Osteocyte (in vitro differentiated cells): ENCODE measurements at places on chromosomes 1 and 21. TPM values are rescaled to one million over a fixed set of nuclear protein-coding genes. Genes with fewer than 3 reads are reported as not detected.

Gene SLC16A1
- 58.7 and 60.0 TPM in 2 replicates for total RNA-seq

Gene CDA
- total RNA-seq: not detected in 2 replicates

Gene CXADR
- 0.05 and 0.11 TPM in 2 replicates for total RNA-seq

Gene PRAMEF1
- total RNA-seq: not detected in 2 replicates

Gene CLEC20A
- total RNA-seq: not detected in 2 replicates

Gene WNT2B
- 2.3 TPM in 2 replicates for total RNA-seq

Gene LRRC3
- total RNA-seq: 4.0 and 4.2 TPM in 2 replicates

Gene NGF
- 14.8 and 19.6 TPM in 2 replicates for total RNA-seq

Gene C1orf87
- total RNA-seq: 0.94 and 1.0 TPM in 2 replicates

Gene LRRC42
- 30.1 and 32.8 TPM in 2 replicates for total RNA-seq

Gene NBPF6
- not detected in 2 replicates for total RNA-seq

Gene BARHL2
- total RNA-seq: not detected in 2 replicates

Gene AGTRAP
- total RNA-seq: 25.4 and 30.4 TPM in 2 replicates

Gene RAB25
- not detected in 2 replicates for total RNA-seq

Gene OR2L5
- total RNA-seq: not detected in 2 replicates

Gene SMCP
- total RNA-seq: not detected in 2 replicates

Gene DMRTA2
- 0.19 TPM in 1 of 2 replicates, not detected in the other for total RNA-seq

Gene MYBPH
- not detected in 2 replicates for total RNA-seq

Gene HCRTR1
- total RNA-seq: 0.50 and 0.73 TPM in 2 replicates

Gene CYYR1
- 4.7 and 6.5 TPM in 2 replicates for total RNA-seq
